ENCODE measurements at places on chromosomes 3 and 15. TPM values are rescaled to one million over a fixed set of nuclear protein-coding genes. Genes with fewer than 3 reads are reported as not detected.

The BFSP2 gene
- not detected for total RNA-seq

The CRYBG3 gene
- total RNA-seq, result 37.6 TPM

The ACTRT3 gene
- total RNA-seq, result 6.4 TPM

The P4HTM gene
- 56.2 TPM for total RNA-seq

The FSTL1 gene
- 1,906 TPM for total RNA-seq

The GP9 gene
- total RNA-seq, result not detected

The TLR9 gene
- 0.23 TPM for total RNA-seq

The CRYGS gene
- total RNA-seq, result 0.89 TPM

The ZNF662 gene
- total RNA-seq, result 2.3 TPM

The SLC6A20 gene
- not detected for total RNA-seq

The UBXN7 gene
- 30.6 TPM for total RNA-seq

The MUSTN1 gene
- total RNA-seq, result 0.13 TPM

The NCBP2 gene
- total RNA-seq, result 70.1 TPM

The VIPR1 gene
- 2.2 TPM for total RNA-seq
